CD14-positive monocyte (primary cell): ENCODE measurements at places on chromosomes 4 and X. TPM values are rescaled to one million over a fixed set of nuclear protein-coding genes. Genes with fewer than 3 reads are reported as not detected.

Gene POU4F2
- polyA plus RNA-seq = not detected in 2 replicates

Gene LDB2
- not detected for polyA plus RNA-seq

Gene FREM3
- polyA plus RNA-seq = not detected in 2 replicates

Gene STIM2
- polyA plus RNA-seq = 8.8 TPM

Gene IL2RG
- polyA plus RNA-seq = 64.9 and 105 TPM in 2 replicates

Gene VSIG4
- 10.2 TPM for polyA plus RNA-seq
